ENCODE measurements at places on chromosomes 2 and 18. TPM values are rescaled to one million over a fixed set of nuclear protein-coding genes. Genes with fewer than 3 reads are reported as not detected.

GRCh38 chr2:48448274-48449061 is 81.5 kb upstream of the STON1 start:
- DNase-seq = peak; percentile 53

DNA sequence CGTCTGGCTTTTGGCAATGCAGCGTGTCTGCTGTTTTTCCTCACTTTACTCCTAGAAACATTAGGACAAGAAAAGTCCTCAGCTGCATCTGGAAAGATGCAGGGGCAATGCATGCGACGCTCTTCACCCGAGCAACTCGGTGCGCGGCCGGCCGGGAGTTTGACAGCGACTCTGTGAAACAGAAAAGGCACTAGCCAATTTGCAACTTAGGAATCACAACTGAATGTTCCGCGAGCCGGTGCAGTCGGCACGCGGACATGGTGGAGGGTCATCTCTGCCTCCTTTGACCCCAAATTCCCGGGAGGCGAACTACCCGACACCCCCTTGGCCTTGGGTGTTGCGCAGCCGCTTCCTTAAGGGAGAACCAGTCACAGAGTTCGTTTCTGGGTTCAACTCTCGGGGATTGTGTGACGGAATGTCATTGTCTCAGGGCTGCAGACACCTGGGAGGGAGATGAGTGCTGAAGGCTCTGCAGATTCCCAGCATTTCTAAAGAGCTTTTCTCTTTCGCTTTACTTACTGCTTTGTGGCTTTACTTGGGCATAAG is 9.8 kb downstream of the NR4A2 start:
- no peak for DNase-seq

GRCh38 chr2:164538240-164538866 is 82.9 kb downstream of the GRB14 start:
- DNase-seq = no peak

DNA sequence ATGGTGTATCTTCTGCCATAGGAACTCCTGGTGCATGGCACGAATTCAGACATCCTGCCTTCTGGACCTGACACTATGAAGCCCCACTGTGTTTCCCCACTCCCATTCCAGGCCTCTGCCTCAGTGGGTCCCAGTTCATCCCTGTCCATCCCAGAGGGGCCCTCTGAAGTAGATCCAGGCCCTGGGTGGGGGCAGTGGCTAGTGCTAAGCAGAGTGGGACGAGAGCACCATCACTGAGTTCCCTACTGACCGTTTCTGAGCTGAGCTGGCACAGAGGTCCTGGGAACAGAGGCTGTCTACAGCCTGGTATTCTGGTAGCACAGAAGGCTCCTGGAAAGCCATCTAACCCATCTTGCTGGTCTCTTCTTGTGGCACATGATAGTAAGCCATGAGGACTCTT is 54.0 kb downstream of the ATOH8 start:
- no peak for DNase-seq

- DNase-seq = no peak
Measured at GRCh38 chr2:237073552-237073951, 12.1 kb upstream of the COPS8 start.

DNA sequence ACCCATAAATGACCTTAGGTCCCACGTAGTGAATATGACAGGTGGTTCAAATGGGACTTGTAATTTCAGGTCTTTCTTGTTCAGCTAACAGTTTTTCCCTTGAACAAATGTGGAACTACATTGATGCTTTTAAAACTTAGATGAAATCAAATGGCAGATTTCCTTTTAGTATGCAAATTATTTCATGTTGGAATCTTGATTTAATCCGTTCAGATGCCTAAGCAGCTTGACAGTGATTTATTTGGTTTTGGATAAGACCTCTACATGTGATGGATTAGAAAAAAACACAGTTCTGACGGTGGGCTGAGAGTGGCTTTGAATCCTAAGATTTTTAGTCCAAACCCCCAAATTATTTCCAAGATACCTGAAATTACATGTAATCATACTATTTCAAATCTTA is 16.9 kb downstream of the SCYGR4 start:
- no peak for DNase-seq

DNA sequence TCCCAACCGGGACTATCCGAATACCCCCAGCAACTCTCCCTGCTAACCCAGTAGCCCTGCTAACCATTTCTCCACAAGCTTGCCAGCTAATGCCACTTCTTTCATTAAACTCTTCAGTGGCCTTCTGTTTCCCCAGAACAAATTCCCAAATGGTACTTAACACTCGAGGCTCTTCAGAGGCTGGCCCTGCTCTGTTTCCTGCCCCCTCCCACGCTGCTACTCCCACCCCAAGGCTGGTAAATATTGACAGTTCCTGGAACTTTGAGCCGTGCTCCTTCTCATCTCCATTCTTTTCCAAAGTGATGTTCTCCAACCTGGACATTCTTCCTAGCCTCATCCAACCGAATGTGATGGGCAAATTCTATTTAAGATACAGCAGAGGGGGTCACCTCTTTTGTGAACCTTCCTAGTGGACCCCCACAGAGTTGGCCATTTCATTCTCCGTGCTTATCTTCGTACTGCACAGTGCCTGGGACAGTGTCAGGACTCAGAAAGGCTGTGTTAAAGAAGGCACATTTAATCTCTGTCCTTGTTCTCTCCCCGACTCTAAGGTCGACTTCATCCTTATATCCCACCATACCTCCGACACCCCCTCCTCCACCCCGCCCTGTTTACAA is 3.2 kb upstream of the KIDINS220 start:
- DNase-seq = no peak

GRCh38 chr2:241308267-241308666 is 7.2 kb downstream of the HDLBP start:
- no peak for DNase-seq

GRCh38 chr18:23359421-23359820 is 93.7 kb upstream of the RIOK3 start:
- no peak for DNase-seq

DNA sequence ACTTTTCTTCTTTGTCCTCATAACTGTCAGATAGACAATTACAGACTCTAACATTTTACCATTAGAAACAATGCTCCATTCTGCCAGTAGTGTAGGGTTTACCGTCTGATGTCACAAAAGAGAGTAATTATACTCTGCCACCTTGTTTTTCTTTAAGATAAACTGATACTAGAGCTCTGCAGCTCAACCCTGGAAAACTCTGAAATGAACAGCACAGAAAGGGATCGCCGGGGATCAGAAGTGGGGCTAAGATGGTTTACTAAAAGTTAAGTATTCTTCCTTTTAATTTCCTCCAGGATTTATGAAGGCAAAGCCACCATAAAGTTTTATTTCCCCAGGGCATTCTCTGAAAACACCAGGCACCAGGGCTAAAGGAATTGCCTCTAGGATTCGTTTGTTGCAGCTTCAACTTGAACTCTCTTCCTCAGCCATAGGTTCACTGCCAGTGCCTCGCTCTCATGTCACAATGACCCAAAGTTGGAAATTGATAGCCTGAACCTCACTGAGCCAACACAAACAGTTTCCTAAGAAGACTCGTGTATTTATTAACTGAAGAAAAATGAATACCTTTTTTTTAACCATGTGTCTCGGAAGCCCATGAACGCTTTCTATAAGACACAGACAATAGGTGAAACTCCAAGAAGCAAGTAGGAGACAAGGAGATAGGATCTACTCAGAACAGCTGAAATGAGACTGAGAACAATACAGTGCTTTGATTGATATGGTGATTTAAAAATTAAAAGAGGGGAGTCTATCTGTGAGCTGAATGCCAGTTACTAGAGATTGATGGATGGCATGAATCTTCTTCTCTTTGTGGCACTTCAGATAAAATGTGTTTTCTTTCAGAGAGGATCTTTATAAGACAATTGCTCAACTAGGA is 121.5 kb upstream of the SPATS2L start:
- no peak for DNase-seq

- DNase-seq = no peak
Measured at GRCh38 chr2:231606941-231607340, 14.3 kb downstream of the TEX44 start.

DNA sequence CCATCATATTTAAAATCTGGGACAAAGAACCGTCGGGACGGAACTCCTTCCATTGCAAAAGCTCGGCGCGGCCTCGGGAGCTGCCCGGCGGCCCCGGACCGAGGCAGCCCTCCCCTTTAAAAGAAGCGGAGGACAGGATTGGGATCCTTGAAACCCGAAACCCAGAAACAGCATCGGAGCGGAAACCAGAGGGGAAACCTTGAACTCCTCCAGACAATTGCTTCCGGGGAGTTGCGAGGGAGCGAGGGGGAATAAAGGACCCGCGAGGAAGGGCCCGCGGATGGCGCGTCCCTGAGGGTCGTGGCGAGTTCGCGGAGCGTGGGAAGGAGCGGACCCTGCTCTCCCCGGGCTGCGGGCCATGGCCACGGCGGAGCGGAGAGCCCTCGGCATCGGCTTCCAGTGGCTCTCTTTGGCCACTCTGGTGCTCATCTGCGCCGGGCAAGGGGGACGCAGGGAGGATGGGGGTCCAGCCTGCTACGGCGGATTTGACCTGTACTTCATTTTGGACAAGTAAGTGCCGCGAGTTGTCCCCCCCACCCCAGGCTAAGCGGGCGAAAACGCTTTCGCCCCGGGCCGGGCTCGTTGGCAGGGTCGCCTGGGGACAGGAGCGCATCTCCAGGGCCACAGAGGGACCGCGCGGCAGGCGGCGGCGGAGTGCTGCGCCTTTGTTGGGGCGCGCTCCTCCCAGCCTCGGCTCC is at the start of gene ANTXR1:
TSS of gene ANTXR1 (plus strand) at position 38 of the 698 bp plus-strand sequence. CDS start at position 359, 321 bp downstream.
- no peak for DNase-seq

GRCh38 chr2:40168032-40168431 is 283.9 kb downstream of the SLC8A1 start:
- no peak for DNase-seq

GRCh38 chr2:68738906-68739594 is 4.4 kb downstream of the ARHGAP25 start:
- DNase-seq = no peak

DNA sequence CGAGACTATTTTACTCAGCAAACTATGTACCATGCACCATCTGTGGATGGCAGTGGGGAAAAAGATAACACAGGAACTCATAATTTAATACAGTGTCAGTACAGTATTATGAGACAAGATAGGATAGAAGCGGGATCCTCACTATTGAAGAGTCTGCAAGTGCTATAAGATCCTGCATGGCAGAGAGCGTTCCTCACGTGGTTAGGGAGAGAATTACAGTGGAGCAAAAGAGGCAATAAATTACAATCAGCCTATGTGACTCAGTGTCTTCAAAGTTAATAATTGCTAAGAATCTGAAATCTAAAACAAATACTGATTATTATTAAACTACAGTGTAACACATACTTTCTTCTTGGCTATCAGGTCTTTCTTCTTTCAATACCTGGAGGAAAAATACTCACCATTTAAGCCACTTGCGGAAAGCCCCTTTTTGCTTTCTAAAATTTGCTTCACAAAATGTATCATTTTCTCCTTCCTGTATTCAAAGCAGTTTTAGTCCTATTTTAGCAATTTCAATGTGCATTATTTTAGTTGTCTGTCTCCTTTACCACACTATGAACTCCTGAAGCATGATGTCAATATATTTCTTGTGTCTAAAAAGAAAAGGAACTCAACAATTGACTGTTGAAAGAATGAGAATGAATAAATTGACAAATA is 342.9 kb downstream of the SPAG16 start:
- DNase-seq = peak; percentile 46

DNA sequence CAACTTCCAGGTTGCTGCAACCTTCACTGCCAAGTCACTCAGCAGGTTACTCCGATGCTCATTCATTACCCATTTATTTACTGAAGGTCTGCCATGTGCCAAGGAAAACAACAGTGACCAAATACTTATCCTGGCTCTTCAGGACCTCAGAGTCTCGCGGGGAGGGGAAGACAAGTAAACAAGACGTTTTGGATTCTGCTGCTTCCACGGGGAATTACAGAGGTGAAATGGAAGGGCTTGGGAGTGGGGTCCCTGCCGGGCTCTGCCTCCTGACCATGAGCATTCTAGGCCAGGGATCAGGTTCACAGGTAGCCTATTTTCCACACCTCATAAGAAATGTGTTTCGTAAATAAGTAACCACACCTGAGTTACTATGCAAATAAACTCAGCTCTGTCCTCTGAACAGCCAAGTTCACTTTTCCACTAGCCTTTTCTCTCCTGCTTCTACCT is 68.1 kb downstream of the CLHC1 start:
- DNase-seq = no peak

GRCh38 chr2:206856513-206856912 is 82.8 kb upstream of the CPO start:
- no peak for DNase-seq

GRCh38 chr18:41849632-41850031 is 105.4 kb upstream of the PIK3C3 start:
- DNase-seq = no peak

The MRO gene
- not detected for total RNA-seq

The SGO2 gene
- 21.7 TPM for total RNA-seq

The ANKRD53 gene
- not detected for total RNA-seq

The ELOA2 gene
- total RNA-seq = not detected

The TUBA4B gene
- not detected for total RNA-seq
